Choroid plexus epithelial cell (primary cell): ENCODE measurements at places on chromosomes 1 and 21.

DNA sequence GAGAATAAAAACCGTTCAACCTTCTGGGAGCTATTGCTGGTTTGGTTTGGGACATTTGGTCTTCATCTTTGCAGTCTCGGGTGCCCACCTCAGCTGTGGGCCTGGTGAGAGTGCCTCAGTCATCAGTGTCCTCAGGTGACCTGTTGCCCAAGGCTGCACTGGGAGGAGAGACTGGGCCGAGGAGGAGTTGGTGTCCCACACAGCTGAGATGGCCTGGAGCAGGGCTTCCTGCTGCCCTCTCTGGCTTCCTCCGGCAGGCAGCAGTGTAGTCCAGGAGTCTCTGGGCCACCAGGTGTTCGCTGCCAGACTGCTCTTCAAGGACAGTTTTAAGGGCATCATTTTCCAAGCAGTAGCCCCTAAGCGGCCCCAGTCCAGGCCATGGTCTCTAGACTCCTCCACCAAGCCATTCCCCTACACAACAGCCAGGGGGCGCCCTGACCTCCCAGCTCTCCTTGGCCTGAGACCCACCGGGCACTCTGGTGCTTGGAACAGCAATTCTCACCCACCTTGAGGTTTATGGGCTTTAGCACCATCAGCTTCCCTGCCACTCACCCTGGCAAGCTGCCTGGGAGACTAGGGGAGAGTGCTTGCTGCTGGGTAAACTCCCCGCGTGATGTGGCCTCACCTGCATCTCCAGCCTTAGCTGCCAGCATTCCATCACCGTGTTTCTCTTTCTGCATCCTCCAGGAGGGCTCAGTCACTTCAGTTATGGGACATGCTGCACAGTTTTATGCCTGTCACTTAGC is 9.1 kb upstream of the SYTL1 start:
- DNase-seq = peak; percentile 59

DNA sequence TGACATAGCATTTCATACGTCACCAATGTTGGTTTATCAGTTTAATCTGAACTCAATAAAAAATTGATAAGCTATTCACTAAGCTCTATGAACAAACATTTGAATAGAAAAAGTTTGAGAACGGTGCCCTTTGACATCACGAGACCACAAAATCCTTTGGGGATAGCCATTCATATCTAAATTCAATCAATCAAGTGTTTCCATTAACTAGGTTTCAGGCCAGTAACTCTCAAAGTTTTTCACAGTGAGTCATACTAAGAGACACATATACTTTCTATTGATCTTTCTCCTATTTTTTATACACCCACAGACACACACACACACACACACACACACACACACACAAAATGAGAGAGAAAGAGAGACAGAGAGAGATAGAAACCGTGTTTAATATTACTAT is 235.4 kb upstream of the SNX7 start:
- no peak for DNase-seq

DNA sequence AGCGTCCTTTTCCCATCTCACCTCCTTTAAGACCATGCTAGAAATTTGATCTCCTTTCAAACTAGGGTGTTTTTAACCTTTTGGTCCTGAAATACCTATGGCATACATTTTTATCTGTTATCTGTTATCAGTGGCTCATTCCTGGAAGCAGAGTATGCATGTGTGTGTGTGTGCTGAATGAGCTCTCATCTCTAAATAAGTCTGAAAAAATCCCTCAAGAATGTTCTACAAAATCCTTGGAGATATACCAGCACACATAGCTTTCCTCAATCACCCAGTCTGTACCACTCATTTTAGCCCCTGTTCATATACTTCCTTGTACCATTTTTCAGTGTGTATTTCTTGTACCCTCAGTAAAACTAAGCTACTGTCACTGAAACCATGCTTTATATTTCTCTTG is 6.0 kb upstream of the DARS2 start:
- no peak for DNase-seq

GRCh38 chr1:18283601-18284385 is 176.2 kb downstream of the IGSF21 start:
- DNase-seq = no peak

DNA sequence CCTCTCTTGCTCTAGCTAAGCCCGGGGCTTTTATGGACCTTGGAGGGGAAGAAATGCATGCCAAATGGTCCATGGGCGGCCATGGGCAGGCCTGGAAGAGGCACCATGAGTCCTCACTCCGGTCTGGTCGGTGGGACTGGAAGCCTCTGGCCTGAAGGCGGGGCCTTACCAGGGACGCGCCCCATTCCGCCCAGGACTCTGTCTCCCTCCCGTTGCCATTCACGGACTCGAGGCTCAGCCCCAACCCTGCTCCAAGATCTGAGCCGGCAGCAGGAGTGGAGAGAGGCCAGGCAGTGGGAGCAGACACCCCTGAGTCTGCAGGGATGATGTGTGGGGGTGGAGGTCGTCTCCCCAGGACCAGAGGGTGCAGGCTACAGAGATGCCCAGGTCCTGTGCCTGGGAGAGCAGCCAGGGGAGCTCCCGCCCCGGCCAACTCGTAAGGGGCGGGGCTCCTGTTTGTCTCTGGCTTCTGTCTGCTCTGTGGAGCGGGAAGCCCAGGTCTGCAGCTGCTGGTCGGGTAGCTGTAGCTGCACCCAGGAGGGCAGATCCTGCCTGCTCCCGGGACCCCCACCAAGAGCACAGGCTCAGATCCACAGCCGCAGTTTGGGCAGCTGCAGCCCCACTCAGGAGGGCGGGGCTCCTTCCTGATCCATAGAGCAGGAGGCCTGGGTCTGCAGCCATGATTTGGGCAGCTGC is 8.3 kb upstream of the KANK4 start:
- no peak for DNase-seq

DNA sequence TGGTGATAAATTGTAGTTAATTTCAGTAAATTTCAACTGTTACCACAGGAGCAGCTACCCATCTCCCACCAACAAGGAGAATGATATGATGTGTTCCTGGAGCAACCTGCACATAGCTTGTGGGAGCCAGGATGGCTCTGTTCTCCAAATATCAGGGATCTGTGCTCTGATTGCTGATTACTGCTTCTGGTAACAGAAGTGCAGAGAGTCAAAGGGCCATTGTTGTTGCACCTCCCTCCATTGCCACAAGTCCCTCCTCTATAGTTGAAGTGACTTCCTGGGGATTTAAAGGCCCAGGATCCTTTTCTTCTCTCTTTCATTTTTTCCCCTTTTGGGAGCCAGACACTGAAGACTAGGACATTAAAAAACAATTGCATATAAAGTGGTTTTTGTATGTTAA is 51.6 kb upstream of the HPDL start:
- peak; percentile 20 for DNase-seq

DNA sequence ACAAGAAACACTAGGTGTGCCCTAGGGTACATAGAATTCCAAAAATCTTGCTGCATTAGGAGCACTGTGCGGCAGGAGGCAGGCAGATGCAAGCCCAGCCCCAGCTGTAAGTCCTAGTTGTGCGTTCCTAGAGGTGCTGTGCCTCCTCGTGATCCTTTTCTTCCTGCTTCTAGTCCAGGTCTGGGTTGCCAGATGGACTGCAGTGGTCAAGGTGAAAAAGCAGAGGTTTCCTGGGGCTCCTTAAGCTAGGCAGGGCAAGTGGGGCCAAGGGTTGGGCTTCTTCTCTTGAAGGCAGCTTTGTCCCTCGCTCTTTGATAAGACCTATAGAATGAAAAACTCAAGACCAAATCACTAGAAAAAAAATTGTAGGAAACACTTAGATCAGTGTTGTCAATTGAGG is 21.6 kb upstream of the SLC45A3 start:
- no peak for DNase-seq

DNA sequence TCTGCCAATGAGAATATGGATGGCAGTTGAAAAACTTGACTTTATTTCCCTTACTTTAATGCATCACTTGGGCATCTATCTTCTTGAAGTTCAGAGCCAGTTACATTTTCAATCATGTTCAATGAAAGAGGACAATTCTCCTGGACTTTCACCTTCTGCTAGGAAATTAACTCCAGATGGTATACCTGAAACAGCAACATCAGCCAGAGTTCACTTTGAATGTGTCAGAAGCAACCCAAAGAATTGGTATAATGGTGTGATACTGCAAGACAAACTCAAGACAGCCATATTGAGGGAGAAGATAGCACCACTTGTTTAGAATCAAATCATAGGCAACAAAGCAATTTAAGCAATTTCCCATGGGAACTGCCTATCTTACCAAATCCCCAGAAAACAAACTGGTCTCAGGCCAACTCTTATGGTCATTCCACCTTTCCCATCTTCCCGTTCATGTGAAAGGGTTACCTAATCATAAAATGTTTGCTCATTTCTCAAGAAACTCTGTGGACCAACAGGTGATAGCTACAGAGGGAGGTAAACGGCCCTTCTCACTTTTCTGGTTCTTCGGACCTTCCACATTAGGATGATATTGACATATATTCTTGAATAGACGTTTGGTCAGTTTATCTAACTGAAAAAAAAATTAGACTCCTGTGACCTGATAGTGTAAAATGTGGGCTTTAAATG is 29.7 kb upstream of the C8B start:
- DNase-seq = no peak

- DNase-seq = no peak
Observed at GRCh38 chr1:1144122-1144842, 28.4 kb upstream of the C1orf159 start.

DNA sequence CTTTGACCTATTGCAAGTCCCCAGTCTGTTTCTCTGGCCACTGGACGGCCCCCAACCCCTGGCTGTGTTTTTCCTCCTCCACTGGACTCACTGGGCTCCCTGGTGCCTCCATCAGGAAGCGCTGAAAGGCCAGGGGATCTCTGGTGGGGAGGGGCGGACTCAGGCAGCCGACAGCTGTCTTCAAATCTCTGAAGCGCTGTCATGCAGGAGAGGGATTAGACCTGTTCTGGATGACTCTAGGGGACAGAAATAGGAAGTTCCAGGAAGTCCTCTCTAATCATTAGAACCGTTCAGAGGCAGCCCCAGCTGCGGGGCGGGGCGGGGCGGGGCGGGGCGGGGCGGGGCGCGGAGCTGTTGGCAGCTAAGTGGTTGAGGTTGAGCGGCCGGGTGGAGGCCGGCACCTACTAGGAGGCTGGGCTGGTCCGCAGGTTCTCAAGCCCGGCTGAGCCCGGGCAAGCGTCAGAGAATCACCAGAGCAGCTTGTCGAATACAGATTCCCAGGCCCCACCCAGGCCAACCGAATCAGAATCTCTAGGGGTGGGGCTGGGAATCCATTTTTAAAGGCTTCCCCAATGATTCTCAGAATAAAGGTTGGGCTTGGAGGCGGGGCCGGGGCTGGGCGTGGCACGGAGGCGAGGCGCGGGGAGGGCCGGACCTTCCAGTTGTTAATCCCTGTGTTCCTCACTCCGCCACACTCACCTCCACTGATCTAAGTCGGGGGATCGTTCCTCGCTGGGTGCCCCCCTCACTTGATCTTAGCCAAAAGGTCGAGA is 11.4 kb upstream of the PHLDA3 start:
- peak; percentile 95 for DNase-seq

- DNase-seq = peak; percentile 84
Observed at GRCh38 chr1:173411835-173412742, 65.0 kb upstream of the PRDX6 start.

DNA sequence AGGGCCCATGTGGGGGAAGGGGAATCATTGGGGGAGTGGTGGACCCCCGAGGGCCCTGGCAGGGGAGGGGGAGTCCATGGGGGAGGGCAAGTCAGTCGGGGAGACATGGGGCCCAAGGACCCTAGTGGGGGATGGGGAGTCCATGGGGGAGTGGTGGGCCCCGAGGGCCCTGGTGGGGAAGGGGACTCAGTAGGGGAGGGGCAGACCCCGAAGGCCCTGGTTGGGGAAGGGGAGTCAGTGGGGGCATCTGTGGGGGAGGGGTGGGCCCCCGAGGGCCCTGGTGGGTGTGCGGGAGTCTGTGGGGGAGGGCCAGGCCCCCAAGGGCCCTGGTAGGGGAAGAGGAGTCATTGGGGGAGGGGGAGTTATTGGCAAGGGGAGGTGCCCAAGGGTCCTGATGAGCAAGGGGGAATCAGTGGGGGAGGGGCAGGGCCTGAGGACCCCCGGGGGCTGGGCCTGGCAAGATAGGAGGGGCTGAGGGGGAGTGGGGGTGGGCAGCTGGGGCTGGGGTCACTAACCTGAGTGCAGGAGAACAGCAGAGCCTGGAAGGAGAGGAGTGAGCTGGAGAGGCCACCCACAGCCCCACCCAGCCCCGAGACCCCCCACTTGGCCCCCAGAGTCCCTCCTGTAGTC is 2.1 kb downstream of the MXRA8 start:
- DNase-seq = no peak

DNA sequence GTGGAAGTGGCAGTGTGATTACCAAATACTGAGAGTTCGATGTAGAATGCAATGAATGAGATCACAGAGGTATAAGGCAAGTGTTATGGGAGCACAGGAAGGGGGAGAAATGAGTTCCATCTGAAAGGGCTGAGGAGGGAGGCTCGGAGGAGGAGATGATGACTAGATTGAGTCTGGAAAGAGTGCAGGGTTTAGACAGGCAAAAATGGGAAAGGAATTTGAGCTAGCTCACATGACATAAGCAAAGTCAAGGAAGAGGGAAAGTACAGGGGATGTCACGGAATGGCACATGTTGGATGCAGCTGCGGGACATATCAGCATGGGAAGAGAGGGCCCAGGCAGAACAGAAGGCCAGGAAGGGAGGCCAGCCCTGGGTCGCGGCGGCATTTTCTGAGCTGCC is 132.7 kb downstream of the RUNX1 start:
- peak; percentile 31 for DNase-seq

- DNase-seq = no peak
Observed at GRCh38 chr1:61446531-61446991, 278.4 kb downstream of the TM2D1 start.

GRCh38 chr1:205630241-205630640 is 1.6 kb downstream of the ELK4 start:
- peak; percentile 62 for DNase-seq
